Mesothelial cell of epicardium (in vitro differentiated cells): ENCODE measurements at places on chromosomes 1 and 21. TPM values are rescaled to one million over a fixed set of nuclear protein-coding genes. Genes with fewer than 3 reads are reported as not detected.

DNA sequence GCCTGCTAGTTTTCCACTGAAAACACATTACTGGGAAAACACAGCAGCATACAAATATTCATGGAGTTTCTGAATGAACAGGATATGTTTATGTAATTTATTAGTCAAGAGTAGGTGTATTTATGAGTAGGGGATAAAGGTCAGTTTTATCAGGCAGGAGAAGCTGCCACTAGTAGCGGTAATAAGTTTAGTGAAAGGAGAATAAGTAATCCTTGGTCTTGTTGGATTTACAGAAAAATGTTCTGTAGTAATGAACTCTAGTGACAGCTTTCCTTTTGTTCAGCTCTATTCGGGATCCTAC lies 1.2 kb downstream of the MAST2 start:
- no peaks in the 10 kb centered on the region for H3K27me3 ChIP-seq
- peaks cover 11% of the 10 kb centered on the region for H3K36me3 ChIP-seq
- no peak for DNase-seq
- H3K4me1 ChIP-seq = peaks cover 27% of the 10 kb centered on the region

GRCh38 chr21:38310646-38311485 lies 54.1 kb downstream of the KCNJ15 start:
- no peak overlapping the region for H3K27ac ChIP-seq
- H3K36me3 ChIP-seq = no peaks in the 10 kb centered on the region
- no peaks in the 10 kb centered on the region for H3K27me3 ChIP-seq
- no peak overlapping the region for H3K4me3 ChIP-seq
- no peak for DNase-seq

GRCh38 chr1:242447689-242448088 lies 76.8 kb downstream of the PLD5 start:
- no peak for DNase-seq
- H3K27ac ChIP-seq = no peak overlapping the region
- peaks cover 30% of the 10 kb centered on the region for H3K4me1 ChIP-seq
- H3K36me3 ChIP-seq = no peaks in the 10 kb centered on the region

DNA sequence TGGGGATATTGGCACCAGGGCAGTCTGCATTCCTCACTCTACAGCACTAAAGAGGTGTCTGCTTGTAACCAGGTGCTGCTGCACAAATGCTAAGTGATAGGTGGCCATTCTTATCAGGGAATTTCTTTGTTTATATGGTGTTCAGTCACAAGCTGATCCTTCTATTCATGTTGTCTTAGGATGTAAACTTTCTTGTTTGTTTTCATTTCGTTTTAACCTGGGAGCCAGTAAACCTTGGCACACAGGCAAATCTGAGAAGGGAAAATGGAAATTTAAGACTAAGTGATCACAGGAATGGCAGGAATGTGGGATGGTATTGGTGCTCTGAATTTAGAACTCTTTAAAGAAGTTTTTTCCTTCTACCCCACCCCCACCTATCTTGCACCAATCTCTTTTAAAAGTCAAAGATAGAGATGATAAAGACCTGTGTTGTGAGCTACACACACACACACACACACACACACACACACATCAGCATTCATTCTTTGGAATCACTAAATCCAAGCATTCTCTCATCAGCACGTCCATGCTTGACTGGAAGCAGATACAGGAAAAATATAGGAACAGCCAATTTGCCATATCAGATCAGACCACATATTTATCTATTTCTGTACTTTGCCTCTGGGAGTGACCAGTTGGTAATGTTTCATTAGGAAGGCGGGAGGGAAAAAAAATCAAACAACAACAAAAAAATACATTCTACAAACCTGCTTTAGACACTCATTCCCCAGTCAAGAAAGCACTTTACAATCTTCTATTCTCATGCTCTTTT lies 451.4 kb upstream of the ADGRL2 start:
- peak overlapping the region; percentile 44 for H3K27ac ChIP-seq
- no peaks in the 10 kb centered on the region for H3K36me3 ChIP-seq
- no peaks in the 10 kb centered on the region for H3K27me3 ChIP-seq
- H3K4me1 ChIP-seq = peaks cover 33% of the 10 kb centered on the region

GRCh38 chr1:173424782-173425407 lies 52.2 kb upstream of the PRDX6 start:
- H3K4me1 ChIP-seq = peaks cover 17% of the 10 kb centered on the region
- DNase-seq = no peak
- no peaks in the 10 kb centered on the region for H3K36me3 ChIP-seq
- peak overlapping the region; percentile 3 for H3K27ac ChIP-seq
- no peaks in the 10 kb centered on the region for H3K27me3 ChIP-seq
- no peak overlapping the region for H3K4me3 ChIP-seq

DNA sequence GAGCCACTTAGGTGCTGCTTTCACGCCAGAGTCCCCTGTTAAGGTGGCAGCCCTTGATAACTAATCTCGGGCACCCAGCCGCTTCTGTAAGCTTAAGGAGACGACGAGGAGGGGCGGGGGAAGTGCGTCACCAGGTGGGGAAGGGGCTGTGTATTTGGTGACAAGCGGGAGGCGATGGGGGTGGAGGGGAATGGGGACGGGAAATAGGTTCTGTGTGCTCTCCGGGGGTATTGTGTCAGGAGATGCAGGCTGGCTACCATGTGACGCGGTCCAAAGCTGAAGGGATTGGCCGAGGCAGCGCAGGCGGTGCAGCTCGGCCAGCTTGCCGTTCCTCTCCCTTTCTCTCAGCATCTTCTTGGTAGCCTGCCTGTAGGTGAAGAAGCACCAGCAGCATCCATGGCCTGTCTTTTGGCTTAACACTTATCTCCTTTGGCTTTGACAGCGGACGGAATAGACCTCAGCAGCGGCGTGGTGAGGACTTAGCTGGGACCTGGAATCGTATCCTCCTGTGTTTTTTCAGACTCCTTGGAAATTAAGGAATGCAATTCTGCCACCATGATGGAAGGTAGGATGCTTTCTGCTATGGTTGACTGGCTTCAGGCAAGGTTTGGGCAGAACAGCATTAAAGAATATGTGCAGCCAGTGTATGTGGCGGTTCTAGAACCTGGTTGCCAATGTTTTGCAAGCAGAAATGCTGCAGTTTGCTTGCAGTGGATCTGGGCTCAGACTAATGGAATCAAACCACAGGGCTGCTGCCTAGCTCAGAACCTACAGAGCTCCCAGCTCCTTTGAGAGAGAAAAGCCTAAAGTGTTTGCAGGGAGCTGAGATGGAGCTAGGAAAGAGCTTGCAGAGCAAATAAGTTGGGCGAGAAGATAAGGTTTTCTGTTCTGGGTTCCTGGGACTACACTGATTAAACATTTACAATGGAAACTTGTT lies at the start of gene SGIP1:
TSS of gene SGIP1 (plus strand) at position 350 of the 937 bp plus-strand sequence. CDS start at position 556, 206 bp downstream.
- peak within 1 kb of the TSS; percentile 86 for H3K4me3 ChIP-seq
- peak within 1 kb of the TSS; percentile 47 for H3K27ac ChIP-seq
- no peak for DNase-seq
- no peaks in the 10 kb centered on the region for H3K36me3 ChIP-seq
- H3K27me3 ChIP-seq = peaks cover 19% of the 10 kb centered on the region

- H3K36me3 ChIP-seq = no peaks in the 10 kb centered on the region
- H3K27me3 ChIP-seq = no peaks in the 10 kb centered on the region
- no peak overlapping the region for H3K4me3 ChIP-seq
- H3K4me1 ChIP-seq = peaks cover 12% of the 10 kb centered on the region
- no peak overlapping the region for H3K27ac ChIP-seq
These were observed 29.3 kb downstream of the ATP5PO start for GRCh38 chr21:33886321-33886720.

- peak overlapping the region; percentile 92 for H3K27ac ChIP-seq
- no peak overlapping the region for H3K4me3 ChIP-seq
- DNase-seq = no peak
- peaks cover 15% of the 10 kb centered on the region for H3K4me1 ChIP-seq
- no peaks in the 10 kb centered on the region for H3K27me3 ChIP-seq
These were observed 16.0 kb downstream of the RBBP4 start for GRCh38 chr1:32666901-32667566.

DNA sequence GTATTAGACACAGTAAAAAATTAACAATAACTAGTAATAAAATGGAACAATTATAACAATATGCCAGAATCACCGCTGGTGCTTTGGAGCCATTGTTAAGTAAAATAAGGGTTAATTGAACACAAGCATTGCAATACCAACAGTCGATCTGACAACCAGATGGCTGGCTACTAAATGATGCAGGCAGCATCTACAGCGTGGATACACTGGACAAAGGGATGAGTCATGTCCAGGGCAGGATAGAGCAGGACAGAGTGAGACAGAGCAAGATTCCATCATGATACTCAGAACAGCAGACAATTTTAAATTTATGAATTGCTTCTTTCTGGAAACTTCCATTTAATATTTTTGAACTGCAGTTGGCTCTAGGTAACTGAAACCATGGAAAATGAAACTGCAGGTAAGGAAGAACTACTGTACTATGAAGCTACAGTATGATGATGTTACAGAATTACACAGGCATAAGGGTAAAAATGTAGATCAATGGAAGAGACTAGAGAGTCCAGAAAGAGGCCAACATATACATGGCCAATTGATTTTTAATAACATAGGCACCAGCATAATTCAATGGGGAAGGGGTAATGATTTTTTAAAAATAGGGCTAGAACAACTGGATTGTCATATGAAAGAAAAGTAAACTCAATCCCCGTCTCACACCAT lies 168.7 kb downstream of the RRAGC start:
- H3K36me3 ChIP-seq = no peaks in the 10 kb centered on the region
- H3K4me3 ChIP-seq = no peak overlapping the region
- H3K4me1 ChIP-seq = no peaks in the 10 kb centered on the region

DNA sequence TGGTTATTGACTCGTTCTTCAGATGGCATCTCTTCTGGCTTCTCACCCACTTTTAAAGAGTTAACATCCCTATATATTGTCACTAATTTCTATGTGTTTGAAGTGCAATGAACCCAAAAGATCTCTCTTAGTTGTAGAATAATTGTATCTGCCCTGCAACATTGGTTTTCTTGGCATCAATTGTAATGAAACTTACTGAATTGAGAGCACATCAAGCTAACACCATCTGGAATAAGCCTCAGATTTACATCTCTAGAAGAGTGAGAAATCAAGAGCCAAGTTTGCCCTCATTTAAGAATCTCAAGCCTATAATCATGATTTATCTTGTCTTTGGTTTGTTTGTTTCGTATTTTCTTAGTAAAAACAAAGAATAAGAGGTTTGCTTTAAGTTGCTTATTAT lies 372.6 kb upstream of the LRRC7 start:
- no peaks in the 10 kb centered on the region for H3K4me1 ChIP-seq
- no peaks in the 10 kb centered on the region for H3K36me3 ChIP-seq
- H3K27ac ChIP-seq = no peak overlapping the region
- H3K27me3 ChIP-seq = no peaks in the 10 kb centered on the region

Gene NFASC
- total RNA-seq = 0.35 to 0.72 TPM (median 0.72 TPM) in 3 replicates

DNA sequence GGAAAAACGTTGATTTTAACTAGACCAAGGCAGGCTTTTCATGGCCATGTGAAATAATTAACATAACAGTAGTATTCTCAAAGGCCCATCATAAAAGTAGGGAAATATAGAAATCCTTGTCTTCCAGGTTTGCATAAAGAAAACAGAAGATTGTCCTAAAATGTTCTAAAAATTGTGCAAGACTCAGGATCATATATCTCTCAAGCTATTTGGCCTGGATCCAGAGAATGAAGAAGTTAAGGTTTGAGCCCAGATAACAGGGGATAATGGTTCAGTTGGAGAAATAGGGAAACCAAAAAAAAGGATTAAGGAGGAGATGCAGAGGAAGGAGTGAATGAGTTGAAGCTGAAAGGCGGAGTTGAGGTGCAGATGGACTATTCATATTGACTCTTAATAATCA lies 555.5 kb upstream of the NR5A2 start:
- H3K27me3 ChIP-seq = no peaks in the 10 kb centered on the region
- H3K36me3 ChIP-seq = no peaks in the 10 kb centered on the region
- H3K4me3 ChIP-seq = no peak overlapping the region
- H3K4me1 ChIP-seq = peaks cover 2% of the 10 kb centered on the region
- H3K27ac ChIP-seq = no peak overlapping the region

DNA sequence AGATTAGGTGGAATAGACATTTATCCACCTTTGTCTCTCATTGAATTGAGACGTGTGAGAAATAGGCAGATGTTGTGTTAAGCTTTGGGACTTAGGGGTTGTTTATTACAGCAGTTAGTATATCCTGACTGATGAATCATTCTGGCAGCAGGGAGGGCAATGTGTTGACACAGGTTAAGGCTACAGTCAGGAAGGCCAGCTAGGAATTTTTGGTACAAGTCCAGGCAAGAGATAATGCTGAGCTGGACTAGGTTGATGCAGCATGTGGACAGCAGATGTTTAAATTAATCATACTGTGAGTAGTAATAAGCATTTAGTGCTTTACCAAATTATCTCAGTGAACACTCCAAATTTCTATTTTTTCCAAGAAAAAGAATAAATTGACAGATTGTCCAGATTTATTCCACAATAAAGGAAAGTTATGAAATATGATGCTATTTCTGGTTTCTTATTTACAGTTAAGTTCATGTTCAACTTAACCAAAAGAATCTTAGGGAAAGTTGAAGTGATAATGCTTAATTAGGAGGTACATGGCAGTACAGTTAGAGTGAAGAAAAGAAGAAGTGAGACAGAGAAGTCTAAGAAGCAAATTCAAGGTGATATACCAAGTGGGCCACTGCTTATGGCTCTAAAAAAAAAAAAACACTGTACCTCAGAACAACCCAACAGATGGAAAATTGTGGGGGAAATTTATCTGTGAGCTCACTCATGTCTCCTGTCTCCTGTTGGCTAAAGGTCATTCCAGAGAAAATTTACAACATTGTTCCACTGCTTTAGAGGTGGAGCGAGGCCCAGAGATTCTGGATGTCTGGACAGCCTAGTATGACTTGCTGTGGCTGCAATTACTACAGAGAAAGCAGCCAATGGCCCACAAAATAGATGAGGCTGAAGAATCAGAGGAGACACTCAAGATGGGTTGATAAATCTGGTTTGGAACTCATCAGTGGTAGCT lies 102.7 kb upstream of the C21orf91 start:
- H3K27ac ChIP-seq = no peak overlapping the region
- peaks cover 9% of the 10 kb centered on the region for H3K4me1 ChIP-seq
- peaks cover 11% of the 10 kb centered on the region for H3K36me3 ChIP-seq
- H3K27me3 ChIP-seq = peaks cover 8% of the 10 kb centered on the region
- H3K4me3 ChIP-seq = no peak overlapping the region

DNA sequence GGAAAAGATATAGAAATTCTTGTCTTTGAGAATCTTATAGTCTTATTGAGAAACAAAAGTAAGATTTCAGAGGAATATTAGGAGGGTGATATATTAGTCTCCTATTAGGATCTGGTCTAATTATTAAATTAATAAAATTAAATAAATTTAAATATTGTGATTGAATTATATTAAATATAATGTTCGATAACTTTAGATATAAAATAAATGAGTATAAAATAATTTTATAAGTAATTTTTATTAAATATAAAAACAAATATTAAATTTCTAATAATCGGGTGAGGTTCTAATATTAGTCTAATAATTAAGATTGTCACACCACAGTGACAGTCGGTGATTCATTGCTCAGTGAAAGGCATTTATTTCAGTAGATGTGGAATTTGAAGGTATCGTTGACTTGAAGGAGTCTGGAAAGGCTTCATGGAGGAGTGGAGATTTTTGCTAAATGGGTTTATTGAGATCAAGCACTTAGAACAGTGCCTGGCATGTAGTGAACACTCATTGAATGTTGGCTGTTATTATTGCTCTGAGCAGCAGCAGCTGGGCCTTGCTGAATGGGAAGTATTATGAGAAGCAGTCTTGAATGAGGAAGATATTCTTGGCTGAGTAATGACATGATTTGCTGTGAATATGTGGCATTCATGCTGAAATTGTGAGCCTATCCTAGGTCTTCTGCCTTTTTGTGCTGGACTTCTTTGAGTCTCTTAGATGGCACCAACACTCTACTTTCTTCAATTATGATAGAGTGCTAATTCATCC lies 74.6 kb downstream of the USP25 start:
- no peak overlapping the region for H3K4me3 ChIP-seq
- H3K4me1 ChIP-seq = peaks cover 37% of the 10 kb centered on the region
- no peak overlapping the region for H3K27ac ChIP-seq
- no peak for DNase-seq
